ENCODE measurements at places on chromosomes 7 and 10. TPM values are rescaled to one million over a fixed set of nuclear protein-coding genes. Genes with fewer than 3 reads are reported as not detected.

Gene UCN3
- not detected for total RNA-seq

Gene ARMC10
- total RNA-seq = 58.0 TPM

Gene TMEM184A
- 142 TPM for total RNA-seq

Gene DNAJB12
- total RNA-seq = 44.9 TPM

Gene MACROH2A2
- total RNA-seq = 29.0 TPM

Gene NODAL
- not detected for total RNA-seq

Gene MBL2
- not detected for total RNA-seq

Gene AKR1C3
- total RNA-seq = 166 TPM

Gene SMIM30
- total RNA-seq = 53.8 TPM

- DNase-seq = no peak
Measured at GRCh38 chr7:88759230-88760135, at the start of gene ZNF804B. TSS of gene ZNF804B (plus strand) at chr7:88759700. CDS start at chr7:88759977, 277 bp downstream.

DNA sequence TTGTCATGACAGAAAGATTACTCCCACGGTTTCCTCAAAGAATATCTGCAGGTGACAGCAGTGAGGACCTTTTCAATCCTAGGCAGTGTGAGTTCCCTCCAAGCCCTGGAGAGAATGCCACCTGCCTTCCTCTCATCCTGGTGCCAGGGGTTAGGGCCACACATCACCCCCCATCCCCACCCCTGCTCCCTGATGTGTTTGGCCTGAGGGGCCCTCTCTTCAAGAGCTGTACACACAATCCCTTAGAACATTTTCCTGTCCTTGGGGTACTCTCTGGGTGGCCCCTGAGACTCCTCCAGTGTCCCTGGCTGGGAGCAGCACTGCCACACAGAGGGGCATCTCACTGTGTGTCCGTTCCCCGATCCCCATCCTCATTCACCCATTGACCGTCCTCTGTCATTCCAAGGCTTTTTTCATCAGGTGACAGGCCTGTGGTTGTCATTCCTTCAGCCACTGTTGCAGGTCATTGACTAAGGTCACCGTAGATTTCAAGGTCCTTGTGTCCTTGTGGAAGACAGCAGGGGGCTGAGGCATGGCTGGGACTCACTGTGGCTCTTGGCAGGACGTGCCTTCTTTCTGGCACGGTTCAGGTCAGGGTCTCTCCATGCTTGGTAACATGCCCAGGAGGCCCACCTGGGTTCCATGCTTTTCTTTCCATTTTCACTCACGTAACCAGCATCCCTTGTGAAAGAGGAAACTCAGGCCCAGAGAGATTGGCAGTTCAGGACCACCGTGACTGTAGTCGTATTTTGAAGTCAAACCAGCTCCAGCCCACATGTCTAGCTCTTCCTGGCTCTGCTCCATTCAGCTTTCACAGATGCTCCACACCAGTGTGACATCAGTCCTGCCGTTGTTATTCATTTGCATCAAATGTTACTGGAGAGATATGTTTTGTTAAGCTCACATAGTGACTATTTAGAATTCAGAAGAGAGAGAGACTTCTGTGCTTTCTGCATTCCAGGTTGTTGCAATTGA, 26.8 kb upstream of the BTBD16 start:
- DNase-seq = no peak

DNA sequence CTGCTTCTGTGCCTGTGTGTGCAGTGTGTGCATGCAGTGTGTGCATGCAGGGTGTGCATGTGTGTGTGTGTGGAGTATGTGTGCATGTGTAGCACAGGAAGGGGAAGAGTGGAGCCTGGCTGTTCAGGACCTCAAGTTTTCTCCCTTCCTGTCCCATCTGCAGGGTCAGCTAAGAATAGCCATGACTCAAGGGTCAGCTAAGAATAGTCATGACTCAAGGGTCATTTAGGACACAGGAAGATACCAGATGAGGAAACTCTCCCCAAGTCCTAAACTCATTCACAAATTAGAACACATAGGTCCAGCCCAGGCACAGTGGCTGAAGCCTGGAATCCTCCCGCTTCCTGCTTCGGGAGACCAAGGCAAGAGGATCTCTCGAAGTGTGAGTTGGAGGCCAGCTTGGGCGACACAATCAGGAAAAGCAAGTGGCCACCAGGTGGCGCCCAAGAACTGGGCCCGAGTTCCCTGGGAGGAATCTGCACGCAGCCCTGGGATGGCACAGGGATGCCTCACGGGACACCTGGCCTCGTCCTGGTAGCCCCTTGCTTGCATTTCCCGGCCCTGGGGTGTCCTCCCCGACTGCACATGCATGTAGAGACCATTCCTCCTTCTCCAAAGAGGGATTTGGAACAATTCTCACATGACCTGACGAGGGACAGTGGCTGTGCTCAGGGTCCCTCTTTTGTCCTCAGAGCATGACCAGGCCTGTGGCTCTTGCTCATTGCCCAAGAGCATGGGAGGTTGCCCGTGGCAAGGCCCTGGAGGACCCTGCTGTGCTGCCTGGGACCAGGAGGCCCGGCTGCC, 21.4 kb upstream of the VOPP1 start:
- no peak for DNase-seq

DNA sequence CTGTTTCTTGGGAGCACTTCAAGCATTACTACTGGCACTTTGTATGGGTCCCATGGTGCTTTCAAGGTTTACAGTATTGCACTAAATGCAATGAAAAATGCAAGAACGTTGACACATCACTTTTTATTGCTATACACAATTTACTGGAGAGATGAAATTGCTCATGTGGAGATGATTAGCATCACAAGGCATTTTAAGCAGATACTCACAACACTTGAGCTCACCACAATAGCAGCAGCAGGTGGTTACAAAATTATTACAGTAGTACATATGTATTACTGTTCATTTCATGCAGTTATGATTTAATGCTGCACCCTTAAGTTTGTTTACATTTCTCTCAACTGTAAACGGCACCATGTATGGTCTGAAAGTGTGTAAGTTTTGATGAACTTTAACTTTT, 537.7 kb downstream of the GRM8 start:
- no peak for DNase-seq

GRCh38 chr7:7582596-7582995, 15.9 kb downstream of the MIOS start:
- DNase-seq = no peak

DNA sequence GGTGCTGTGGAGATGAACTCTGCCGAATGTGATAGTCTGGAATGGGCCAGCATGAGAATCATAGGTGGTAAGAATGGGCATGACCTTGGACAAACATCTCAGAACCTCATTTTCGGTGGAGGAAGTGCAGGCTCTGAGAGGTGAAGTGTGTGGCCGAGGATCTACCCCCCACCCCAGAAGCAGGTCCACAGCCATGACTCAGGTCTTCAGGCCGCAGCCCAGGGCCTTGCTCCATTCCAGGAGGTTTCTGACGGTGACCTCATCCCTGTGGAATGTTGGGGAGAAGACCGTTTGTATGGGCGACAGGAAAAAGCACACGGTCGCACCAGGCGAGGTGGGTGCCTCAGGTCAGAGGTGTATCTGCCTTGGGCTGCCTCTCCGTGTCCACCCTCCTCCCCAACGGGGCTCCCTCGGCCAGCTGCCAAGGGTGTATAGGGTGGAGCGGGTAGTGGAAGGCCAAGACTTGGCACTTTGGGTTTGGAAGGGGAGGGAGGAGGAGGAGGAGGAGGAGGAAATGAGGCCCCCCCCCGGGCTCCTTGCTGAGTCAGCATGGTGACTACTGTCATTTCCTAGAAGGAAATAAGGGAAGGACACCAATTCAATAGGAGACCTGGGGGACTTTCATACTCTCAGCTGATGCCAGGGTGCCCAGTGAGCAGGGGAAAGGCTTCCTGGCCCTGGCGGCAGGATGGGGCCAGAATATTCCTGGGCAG, 168.0 kb upstream of the RHEB start:
- peak; percentile 80 for DNase-seq

GRCh38 chr10:32481606-32482005, 35.7 kb downstream of the CCDC7 start:
- DNase-seq = no peak

- DNase-seq = no peak
Measured at GRCh38 chr7:142438235-142438922, 180.5 kb upstream of the PRSS58 start.

- no peak for DNase-seq
Measured at GRCh38 chr7:40697653-40698052, 562.8 kb downstream of the SUGCT start.

DNA sequence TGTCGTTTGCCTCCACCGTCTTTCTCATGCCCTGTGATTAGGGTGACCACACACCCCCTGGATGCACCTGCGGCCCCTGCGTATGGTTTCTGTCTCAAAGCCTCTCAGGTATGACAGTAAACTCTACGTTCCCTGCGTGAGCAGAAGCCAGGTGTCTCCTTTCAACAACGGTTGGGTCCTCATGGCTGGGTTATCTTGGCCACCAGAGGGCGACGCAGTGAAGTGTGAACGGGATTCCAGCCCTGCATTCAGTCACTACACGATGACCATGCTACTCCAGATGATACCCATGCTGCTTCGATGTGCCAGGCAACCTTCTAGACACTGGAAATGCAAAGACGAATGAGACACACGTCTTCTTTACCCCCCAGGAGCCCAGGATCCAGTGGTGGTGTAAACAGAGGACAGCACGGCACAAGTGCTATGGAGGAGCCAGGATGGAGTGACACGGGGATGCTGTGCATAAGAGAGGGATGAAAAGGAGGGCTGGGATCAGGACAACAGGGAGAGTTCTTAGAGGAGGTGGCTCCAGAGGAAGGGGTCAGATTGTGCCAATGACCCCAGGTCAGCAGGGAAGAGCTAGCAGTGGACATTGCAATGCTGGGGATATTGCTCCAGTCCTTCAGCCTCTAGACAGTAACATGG, 228.1 kb upstream of the PFKP start:
- no peak for DNase-seq

DNA sequence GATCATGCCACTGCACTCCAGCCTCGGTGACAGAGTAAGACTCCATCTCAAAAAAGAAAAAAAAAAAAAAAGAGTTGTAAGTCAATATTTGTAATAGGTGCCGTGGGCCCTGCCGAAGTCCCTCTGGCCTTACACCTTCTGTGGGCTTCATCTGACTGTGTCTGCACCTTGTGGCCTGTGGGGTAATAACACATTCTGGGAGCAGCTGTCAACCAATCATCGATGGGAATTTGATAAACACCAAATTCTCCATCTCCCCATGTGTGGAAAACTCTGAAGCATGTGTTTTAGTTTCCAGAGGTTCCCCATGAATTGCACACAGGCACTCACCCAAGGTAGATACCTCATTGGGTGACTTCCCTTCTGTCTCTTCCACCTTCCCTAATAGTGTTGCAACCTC, 10.8 kb downstream of the ZNF394 start:
- no peak for DNase-seq

DNA sequence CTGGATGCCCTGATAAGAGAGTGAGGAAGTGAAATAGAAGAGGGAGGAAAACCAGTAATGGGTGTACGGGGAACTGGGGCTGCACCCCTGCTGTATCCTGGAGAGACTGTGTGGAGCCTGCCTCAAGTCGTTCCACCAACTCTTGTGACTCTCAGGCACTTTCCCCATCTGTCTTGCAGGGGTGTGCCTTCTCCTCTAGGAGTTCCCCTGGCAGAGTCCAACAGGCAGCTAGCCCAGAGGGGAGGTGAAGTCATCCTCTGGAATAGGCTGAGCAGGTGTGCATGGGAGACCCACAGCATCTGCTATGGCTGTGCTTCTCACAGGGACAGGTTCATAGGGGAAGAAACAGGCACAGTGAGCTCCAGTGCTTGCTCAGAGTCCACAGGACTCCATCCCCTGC, 46.8 kb downstream of the WIPF3 start:
- DNase-seq = no peak

GRCh38 chr7:135197906-135198655, 13.2 kb downstream of the WDR91 start:
- DNase-seq = peak; percentile 40

DNA sequence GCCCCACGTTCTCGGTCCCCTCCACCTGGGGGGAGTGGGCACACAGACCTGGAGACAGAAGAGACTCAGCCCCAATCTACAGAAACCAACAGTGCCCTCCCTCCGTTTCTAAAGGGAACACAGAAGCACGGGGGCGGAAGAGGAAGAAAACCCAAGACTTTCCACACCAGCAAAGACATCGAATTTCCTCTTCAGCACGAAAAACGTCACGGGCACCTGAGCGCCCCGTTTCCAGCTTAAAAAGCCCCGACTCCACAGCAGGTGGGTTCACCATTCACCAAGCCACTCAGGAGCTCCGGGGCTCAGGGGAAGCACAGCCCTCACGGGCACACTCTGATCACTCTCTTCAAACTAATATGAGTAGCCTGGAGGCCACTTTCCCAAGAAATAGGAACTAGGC, 19.6 kb downstream of the NUDT1 start:
- DNase-seq = no peak

GRCh38 chr10:108592956-108593355, 1330.4 kb downstream of the XPNPEP1 start:
- no peak for DNase-seq

DNA sequence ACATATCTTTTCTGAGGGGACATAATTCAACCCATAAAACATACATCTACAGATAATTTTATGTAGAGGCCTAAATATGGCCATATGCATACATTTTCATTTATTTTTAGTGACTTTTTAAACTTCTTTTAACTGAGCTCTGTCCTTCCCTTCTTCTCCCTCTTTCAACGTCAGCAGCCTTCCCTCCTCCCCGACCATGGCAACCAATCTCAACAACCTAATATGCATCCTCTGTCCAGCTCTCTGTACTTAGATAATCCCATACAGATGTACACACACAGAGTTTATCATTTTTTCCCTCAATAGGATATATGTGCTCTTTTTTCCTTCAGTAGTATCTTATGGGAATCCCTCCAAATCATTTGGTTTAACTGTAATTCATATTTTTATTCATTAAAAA, 94.3 kb downstream of the CCDC71L start:
- no peak for DNase-seq

DNA sequence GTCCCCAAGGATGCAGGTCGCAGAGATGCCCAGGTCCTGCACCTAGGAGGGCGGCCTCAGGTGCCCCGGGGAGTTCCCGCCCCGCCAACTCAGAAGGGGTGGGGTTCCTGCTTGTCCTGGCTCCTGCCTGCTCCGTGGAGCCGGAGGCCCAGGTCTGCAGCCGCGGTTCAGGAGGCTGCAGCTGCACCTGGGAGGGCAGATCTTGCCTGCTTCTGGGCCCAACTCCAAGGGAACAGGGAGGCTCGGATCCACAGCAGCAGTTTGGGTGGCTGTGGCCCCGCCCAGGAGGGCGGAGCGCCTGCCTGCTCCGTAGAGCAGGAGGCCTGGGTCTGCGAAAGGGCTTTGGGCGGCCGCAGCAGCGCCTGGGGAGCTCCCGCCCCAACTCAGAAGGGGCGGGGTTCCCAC, 108.2 kb upstream of the EGR2 start:
- DNase-seq = no peak

GRCh38 chr7:141276031-141276430, 202.2 kb downstream of the TMEM178B start:
- DNase-seq = no peak

DNA sequence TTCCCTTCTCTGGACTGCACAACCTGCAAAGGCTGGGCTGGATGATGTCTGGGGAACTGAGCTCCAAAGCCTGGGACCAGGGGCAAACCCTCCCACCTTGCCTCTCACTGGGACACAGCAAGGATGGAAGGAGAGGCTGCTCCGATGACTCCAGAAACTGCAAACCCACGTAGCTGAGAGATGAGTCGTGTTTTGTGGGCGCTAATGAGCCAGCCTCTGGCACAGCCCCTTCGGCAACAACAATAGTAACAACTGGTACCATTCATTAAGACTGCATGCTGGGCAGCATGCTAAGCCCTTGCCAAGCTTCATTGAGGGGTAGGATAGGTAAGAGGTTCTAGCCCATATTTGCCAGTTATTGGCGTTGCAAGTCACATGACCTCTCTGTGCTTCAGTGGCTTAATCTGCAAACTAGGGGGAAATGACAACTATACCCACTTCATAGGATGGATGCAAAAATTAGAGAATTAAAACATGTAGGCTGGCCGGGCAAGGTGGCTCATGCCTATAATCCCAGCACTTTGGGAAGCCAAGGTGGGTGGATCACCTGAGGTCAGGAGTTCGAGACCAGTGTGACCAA, 145.9 kb downstream of the SH3PXD2A start:
- no peak for DNase-seq

Data from ureter (tissue), 1 donor.